GM12891 (cell line): ENCODE measurements at places on chromosomes 1 and 21.

DNA sequence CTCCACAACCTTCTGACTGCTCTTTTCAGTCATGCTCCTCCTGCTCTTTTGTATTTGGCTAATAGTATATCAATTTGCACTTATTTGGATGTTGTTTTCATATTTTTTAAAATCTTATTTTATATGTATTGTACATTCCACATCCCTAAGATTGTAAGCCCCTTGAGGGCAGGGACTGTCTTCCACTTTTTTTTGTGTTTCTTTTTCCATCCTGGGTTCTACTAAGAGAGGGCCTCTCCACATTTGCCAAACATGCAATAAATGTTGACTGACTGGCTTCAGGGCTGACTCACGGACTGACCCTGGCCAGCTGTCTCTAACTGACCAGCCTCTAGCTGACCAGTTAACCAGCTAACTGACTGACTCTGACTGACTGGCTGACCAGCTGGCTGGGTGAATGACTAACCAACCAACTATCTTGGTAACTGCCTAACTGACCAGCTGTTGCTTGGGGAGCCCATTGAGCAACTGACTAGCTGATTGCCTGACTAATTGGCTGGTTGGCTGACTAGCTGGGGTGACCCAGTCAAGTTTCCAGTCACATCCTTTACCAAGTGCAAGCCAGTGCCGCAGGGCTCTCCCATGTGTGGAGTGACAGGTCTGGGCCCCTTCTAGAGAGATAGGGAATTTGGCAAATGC, 16.1 kb downstream of the CSF1 start:
- DNase-seq, result no peak

DNA sequence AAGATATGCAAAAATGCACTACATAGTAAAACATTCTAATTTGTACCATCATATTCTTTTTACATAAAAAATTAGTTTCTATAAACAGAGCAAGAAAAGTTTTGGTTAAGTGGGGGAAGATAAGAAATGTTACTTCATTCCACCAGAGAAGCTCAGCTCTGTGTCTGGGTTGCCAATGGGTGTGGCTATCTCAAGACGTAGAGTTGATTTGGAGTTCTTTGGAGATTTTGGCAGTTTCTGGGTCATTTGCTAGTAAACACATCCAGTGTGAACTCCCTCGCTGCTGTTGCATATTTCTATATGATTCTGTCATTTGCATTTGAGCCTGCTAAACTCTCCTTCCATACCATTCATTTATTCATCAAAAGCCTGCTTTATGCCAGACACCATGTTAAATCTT, 7.2 kb downstream of the RGL1 start:
- DNase-seq, result no peak

GRCh38 chr1:240405751-240406150, 206.2 kb downstream of the GREM2 start:
- DNase-seq, result no peak

GRCh38 chr1:204377800-204378668, 18.3 kb upstream of the PLEKHA6 start:
- DNase-seq, result no peak

GRCh38 chr1:9078752-9079500, 9.5 kb upstream of the SLC2A5 start:
- DNase-seq, result no peak

DNA sequence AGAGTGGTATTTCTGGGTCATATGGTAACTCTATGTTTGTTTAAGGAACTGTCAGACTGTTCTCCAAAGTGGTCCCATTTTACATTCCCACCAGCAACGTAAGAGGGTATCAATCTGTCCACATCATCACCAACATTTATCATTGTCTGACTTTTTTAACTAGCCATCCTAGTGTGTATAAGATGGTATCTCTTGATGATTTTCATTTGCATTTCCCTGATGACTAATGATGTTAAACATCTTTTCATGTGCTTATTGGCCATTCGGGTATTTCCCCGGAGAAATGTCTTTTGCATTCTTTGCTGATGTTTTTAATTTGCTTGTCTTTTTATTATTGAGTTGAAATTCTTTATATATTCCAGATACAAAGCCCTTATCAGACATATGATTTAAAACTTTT, 370.1 kb upstream of the NR5A2 start:
- no peak for DNase-seq

DNA sequence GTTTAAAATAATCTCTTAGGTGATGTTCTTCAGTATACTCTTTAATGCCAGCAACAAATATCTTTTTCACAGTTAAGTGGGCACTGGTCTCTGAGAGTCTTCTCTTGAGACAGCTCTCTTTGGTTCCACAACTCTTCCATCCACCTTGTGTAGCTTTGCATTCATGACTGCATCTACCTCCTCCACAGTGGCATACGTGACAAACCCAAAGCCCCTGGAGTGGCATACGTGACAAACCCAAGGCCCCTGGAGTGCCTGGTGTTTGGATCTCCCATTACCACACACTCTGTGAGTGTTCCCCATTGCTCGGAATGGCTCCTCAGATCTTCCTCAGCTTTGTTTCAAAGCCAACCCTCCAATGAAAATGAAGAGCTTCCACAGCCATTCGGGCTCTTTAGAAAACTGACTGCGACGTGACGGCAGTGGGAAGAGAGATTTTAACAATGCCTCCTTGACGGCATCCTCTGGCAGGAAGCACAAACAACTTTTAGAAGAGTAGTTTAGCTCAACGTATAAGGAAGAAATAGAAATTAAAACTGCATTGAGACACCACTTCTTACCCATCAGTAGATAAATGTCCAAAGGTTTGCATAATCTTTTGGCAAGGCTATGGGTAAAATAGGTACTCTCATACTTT, 45.8 kb downstream of the SLC30A7 start:
- DNase-seq, result no peak

GRCh38 chr1:233364695-233365539, 37.4 kb downstream of the MAP3K21 start:
- DNase-seq, result no peak

DNA sequence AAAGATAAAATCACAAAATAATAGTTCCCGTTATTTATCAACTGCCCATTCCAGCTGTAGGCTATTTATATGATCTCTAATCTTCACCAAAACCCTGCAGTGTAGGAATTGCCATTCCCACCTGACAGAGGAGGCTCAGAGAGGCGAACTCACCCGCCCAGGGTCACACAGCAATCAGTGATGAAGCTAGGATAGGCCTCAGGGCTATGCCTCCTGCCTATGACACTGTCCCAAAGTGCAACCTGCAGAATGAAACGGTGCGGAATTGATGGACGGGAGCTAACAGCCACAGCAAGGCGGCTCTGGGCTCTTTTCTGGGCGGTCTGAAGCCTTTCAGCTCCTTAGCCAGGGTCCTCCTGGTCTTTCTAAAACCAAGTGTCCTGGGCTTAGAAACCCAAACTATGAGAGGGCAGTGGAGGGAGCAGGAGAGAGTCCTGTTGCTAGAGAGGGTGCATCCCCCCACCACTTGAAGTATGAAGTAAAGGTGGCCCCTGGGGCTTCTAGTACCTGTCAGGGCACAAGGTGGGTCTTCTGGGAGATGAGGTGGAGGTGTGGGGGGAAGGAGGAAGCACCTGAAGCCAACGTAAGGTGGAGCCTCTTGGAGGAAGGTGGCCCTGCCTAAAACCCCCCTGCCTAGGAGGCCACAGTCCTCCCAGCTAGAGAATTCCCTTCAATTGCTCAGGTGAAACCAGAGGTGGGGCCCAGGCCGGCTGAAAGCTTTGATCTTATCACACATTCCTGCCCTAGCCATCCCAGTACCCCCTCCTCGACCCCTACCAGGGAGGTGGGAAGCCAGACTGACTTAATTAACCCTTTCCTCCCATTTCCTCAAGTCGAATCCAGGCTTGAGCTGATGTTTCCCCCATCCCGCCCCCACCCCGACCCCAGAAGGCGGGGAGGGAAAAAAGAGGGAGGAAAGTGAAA, 14.8 kb downstream of the HSPG2 start:
- DNase-seq, result no peak

DNA sequence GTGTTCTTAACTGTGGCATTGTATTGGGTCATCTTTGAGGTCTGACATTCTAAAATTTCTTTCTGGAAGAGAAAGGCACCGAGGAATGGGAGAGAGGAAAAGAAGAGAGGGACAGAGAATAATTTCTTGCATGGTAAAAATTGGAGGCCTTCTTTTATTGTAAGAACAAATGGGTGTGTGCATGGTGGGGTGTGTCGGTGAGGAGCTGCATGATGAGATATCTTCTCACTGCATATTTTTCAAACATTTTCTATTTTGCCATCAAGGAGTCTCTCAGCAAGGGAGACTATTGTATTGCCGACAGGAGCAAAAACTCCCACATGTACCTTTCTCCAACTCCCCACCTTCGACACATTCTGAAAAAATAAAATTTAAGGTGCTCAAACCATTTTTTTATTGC, 6.5 kb upstream of the CTSE start:
- DNase-seq, result no peak

DNA sequence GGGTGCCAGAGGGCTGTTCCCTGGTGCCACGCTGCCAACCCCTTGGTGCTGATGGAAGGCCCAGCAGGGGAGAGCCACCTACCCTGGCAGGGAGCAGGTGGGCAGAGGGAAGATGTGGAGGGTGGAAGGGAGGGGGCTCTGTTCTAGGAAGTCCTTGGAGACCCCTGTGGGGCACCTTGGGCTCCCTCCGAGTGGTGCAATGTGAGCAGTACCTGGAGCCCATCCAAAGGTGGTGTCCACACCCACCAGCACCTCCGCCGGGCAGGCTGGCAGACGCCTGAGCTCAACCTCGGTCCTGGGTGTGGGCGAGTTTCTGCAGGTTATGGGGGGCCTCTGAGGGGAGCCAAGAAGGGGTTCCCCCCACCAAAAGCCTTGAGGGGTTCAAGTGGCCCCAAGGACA, 11.3 kb upstream of the DNMT3L start:
- no peak for DNase-seq

- no peak for DNase-seq
Measured at GRCh38 chr1:195030793-195031192, 1577.4 kb downstream of the KCNT2 start.

DNA sequence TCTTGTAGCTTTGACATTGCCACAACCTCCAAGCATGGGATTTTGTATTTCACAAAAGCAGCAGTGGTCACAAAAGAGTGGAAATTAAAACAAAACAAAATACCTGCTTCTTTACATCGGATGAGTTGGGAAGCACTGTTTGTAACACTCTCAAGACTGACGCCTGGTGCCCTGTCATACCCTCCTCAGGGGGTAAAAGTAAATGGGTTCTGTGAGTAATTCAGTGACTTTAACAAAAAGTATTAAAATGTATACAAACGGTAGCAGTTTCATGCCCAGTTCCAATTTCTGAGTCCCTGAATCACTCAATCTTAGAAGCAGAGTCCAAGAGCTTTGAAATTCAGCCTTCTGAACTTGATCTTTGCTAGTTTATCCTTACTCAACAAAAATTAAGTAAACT, 152.5 kb downstream of the TIAM1 start:
- DNase-seq, result no peak

DNA sequence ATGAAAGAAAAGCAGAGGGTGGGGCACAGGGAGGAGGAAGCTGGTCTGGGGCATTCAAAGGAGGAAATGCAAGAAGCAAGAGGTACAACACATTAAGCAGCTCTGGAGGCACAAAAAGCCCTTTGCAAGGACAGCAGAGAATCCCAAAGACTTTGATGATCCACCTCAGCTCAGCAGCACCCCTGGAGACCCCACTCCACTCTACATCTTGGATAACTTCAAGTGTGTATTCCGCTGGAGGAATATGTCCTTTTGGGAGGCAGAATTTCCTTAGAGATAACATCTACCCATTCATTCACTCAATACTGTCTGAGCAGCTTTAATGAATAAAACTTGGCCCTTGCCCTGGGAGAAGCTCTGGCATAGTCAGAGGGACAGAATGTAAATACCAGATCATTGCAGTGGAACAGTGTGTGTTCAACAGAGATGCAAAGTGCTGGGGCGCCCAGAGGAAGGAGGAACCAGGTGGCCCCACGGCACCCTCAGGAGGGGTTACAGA, 599.7 kb downstream of the KIF26B start:
- no peak for DNase-seq

DNA sequence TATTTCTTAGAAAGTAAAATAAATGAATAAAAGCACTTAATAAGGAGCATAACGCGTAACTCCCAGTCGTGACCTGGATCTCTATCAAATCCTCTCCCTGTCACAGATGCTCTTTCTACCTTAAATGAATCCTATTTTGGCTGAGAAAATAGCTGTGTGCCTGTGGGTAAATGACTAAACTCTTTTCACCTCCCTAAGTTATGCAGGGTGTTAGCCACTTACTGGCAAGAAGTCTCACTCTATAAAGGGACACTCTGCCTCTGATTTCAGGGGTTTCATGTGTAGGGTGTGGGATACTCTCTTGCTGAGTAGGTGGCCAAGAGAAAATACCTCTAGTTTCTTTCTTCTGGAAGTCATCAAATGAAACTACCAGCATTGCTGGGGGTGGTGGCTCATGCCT, 24.3 kb upstream of the PPP1R15B start:
- no peak for DNase-seq

DNA sequence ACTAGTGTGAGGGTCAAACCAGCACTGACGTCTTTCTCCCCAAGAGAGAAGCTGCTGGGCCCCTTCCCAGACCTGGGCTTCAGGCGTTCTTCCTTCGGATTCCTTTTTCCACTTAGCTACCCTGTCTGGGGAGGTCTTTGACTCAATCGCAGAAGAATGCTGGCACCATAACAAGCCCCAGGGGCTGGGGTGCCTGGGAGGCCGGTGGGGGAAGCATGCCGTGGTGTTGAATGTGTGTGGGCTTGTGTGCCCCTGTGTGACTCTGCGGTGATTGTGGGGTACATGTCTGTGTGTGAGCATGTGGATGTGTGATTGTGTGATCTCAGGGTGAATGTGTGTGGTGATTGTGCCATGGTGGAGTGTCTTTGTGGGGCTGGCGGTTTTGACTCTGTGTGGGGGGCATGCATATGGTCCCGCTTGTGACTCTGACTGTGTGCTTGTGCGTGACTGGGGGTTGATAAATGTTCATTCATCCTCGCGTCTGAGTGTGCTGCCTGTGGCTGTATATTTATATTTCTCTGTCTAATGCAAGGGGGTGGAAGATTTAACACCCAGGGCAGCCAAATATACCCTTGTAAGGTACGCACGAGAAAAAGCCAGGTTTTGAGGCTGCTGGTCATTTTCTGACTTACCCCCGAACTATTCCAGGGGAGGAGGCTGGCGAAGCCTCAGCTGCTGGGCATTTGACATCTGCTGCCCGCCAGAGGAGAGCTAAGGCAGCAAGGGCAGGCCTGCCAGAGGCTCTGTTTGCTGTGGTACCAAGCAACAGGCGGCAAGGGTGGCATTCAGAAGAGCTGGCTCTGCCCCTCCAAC, 1.1 kb upstream of the SYNC start:
- DNase-seq, result no peak

GRCh38 chr1:78790174-78790573, 140.5 kb downstream of the IFI44 start:
- no peak for DNase-seq
